ENCODE measurements at places on chromosomes 7 and 10.

DNA sequence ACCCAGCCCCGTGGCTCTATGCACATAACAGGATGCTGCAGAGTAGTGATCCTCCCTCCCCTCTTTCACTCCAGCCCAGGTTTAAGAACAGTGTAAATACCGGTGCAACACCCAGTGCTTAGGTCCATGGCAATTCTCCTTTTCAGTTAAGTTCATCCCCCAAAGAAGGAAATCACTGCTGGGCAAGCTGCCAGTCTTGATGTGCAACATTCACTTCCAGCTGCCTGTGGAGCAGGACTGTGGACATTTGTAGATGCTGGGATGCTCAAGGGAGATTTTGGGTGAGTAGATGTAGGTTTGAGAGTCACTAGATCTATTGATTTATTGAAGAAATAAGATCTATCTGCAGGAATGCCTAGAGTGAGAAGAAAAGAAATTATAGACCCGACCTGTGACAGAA, 294.3 kb upstream of the KIAA1217 start:
- DNase-seq = no peak

GRCh38 chr10:122292376-122292775, 21.3 kb downstream of the BTBD16 start:
- DNase-seq = no peak

- DNase-seq = no peak
These were observed 13.0 kb upstream of the C10orf90 start for GRCh38 chr10:126683466-126683865.

DNA sequence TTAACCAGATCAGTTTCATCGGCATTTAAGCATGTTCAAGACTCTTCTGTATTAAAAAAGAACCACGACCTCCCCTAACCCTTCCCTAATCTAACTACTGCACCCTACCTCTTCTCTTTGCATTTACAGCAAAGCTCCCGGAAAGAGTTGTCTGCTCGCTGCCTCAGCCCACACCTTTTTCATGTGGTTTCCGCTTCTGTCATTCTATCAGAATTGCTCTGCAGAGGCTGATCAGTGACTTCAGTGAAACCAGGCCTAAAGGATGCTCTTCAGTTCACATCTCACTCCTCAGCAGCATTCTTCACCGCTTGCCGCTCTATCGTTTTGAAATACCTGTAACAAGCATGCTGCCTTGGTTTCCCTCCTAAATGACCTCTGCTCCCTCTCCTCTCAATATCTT, 160.9 kb downstream of the SDK1 start:
- DNase-seq = no peak

DNA sequence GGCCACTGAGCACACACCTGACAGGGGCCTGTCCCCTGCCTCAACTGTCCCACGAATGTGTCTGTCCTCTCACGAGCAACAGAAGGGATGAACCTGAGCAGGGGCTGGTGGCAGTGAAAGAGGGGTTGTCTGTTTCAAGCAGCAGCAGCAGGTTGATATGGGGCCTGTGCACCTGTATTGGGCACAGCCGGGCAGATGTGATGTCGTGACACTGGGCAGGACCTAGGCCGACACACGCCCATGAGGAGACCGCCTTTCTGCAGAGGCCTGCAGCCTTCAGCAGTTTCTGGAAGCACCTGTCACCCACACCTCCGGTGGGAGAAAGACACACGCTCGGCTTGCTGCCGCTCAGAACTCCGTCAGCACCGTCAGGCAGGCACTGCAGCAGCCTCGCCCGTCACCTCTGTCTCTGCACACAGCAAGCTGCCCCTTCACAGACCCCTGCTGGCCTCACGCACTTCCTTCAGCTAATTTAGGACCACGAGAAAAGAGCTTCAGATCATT, 48.5 kb downstream of the AMZ1 start:
- DNase-seq = no peak

- DNase-seq = no peak
These were observed 90.1 kb downstream of the PRLHR start for GRCh38 chr10:118505363-118505762.

GRCh38 chr10:131708225-131708880, 192.5 kb upstream of the PPP2R2D start:
- no peak for DNase-seq

- no peak for DNase-seq
These were observed 25.4 kb upstream of the INPP5F start for GRCh38 chr10:119700321-119700954.

- DNase-seq = peak; percentile 29
These were observed 256.4 kb downstream of the CAMK1D start for GRCh38 chr10:12605580-12606405.

GRCh38 chr7:20298486-20298901, 32.2 kb upstream of the ITGB8 start:
- no peak for DNase-seq

DNA sequence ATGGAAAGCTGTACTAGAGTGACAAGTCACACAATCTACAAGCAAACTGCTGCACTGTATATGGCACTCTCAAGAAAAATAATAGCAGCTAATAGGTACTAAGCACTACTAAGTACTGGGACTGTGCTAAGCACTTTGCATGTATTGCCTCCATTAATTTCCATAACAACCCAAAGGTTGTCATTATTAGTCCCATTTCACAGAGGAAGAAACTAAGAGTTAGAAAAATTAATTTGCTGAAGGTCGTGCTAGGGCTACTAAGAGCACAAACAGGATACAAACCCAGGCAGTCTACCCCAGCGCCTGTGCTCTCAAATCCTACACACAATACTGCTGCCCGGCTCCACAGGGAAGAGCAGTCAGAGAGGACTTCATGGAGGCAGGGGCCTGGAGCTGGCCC, 51.7 kb downstream of the DLG5 start:
- DNase-seq = no peak

DNA sequence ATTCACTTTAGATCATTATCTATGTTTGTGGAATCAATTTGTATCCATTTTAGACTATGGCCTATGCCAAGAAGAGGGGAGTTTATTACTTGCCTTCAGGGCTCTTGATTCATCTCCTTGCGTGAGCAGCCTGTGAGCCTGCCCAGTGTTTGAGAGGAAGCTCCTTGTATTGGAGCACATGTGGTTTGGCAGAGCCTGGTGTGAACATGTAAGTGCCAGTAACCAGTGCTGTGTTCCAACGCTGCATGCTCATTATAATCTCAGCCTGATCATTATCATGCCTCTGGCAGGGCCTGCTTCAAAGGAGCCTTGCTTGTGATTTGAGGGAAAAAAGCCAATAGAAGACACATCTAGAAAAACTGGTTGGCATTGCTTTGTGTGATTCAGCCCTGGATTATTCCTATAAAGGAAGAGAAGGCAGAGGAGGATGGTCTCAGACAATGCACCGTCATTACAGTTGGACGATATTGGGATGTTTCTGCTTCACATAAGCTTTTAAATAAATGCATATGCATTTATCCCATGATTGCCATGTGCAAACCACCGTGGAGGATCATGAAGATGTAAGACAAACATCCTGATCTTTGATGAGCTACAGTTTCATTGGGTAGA, 203.4 kb upstream of the AHR start:
- DNase-seq = no peak

DNA sequence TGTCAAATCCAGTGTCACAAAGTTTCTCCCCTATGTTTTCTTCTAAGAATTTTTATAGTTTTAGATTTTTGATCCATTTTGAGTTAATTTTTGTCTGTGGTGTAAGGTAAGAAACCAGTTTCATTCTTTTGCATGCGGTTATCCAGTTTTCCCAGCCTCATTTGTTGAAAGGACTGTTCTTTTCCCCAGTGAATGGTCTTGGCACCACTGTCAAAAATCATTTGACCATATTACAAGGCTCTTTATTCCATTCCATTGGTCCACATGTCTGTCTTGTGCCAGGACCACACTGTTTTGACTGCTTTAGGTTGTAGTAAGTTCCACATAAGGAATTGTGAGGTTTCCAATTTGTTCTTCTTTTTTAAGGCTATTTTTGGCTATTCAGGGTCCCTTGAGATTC, 64.0 kb downstream of the INPP5A start:
- DNase-seq = no peak

- DNase-seq = no peak
These were observed 354.5 kb downstream of the FGFR2 start for GRCh38 chr10:121243609-121244241.

DNA sequence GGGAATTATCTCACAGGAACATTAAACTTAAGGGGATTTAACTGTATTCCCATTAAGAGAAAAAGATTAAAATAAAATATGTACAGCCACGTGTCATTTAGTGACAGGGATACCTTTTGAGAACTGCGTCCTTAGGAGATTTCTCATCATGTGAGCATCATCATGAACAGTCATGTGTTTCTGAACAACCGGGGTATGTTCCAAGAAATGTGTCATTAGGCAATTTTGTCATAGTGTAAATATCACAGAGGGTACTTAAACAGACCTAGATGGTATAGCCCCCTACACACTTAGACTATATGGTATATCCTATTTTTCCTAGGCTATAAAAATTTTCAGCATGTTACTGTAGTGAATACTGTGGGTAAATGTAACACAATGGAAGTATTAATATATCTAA, 840.3 kb downstream of the CNTNAP2 start:
- DNase-seq = no peak

GRCh38 chr7:19268737-19269136, 123.5 kb upstream of the FERD3L start:
- DNase-seq = no peak

DNA sequence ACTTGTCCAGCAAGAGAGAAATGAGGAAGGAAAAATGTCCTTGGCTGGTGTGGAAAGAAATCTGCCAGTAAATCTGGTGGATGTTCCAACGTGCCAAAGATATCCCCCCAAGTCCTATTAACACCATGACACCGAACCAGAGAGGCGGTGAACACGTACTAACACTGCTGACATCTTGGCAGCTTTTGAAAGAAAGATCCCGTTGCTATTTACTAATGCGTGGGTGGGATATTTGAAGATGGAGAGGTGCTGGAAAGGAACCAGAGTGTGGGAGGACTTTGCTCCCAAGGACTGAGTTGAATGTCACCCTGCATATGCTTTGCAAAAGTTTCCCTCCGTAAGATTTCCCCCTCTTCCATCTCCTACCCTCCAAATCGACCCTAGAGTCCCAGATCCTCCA, 7.9 kb downstream of the CCDC3 start:
- DNase-seq = no peak

GRCh38 chr10:123148414-123149161, 652 bp downstream of the HMX2 start:
- DNase-seq = no peak

GRCh38 chr7:112450807-112451761, 824 bp downstream of the IFRD1 start:
- peak; percentile 82 for DNase-seq

- no peak for DNase-seq
These were observed 135.4 kb upstream of the SEMA3D start for GRCh38 chr7:85322252-85322651.

GRCh38 chr10:35129185-35129674, 2.6 kb downstream of the CREM start:
- DNase-seq = no peak

- no peak for DNase-seq
These were observed 134.4 kb downstream of the ITGA8 start for GRCh38 chr10:15585303-15585715.

- DNase-seq = no peak
These were observed 107.3 kb upstream of the SHH start for GRCh38 chr7:155919391-155920067.

DNA sequence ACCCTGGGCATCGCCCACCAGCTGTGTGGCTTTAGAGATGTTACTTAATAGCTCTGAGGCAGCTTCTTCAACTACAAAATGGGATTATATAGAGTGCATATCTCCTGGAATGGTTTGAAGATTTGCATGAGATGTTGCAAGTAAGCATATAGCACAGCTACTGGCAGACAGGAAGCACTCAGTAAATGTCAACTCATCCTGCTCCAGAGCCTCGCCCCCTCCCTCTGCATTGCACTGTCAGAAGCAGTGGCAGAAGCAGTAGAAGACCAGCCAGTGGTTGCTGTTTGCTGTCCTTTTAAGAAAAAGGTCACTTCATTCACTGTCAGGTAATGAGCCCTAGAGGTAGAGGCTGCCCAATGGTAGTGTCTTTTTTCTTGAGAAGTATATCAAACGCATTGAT, 180.0 kb upstream of the GHITM start:
- DNase-seq = no peak

DNA sequence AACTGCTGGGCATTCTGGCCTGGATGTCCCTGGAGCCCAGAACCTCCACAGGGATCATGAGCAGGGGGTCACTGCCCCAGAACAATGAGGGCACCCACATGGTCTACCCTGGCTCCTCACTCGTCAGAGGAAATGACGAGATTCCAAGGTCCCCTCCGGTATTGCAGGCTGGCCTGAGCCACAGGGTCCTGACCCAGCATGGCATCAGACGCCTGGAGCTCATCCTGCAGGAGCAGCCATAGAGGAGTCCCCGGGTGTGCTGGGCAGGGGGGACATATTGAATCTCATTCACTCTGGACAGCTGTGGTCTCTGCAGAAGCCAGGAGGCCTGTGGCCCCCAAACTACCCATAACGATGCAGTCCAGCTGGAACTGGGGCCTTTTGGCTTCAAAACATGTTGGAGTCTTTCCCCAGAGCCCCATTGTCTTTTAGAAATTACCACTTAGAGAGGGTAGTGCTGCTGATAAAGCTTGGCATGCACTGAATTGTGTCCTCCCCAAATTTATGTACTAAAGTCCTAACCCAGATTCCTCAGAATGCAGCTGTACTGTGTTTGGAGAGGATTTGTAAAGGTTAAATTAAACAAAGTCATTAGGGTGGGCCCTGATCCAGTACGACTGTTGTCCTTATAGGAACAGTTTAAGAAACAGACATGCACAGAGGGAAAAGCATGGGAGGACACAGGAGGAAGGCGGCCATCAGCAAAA, 27.7 kb downstream of the ANXA8 start:
- DNase-seq = no peak

DNA sequence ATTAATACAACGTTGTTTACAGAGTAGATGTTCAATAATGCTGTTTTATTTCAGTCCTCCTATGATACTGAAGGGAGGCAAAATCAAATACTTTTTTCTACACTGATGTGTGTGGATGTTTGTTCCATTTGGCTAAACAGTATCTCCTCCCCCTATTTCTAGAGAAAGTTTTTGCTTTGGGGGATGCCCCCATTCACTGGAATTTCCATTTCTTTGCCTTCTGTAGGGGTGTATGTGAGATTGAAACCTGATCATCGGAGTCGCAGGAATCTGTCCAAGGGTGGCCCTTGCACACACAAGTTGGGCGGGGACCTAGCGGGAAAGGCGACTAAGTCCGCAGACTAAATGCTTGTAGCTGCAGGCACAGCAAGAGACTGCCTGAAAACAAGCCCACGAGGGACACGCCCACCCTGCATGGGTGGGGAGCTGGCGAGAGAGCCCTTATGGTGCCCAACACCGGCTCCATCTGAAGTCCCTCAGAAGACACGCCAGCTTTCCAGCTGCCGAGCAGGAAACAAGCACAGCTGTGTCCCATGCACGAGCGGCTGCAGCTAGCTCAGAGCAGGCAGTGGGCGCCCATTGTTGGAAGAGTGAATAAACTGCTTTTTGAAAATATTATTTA, 58.0 kb downstream of the ESYT2 start:
- DNase-seq = no peak

DNA sequence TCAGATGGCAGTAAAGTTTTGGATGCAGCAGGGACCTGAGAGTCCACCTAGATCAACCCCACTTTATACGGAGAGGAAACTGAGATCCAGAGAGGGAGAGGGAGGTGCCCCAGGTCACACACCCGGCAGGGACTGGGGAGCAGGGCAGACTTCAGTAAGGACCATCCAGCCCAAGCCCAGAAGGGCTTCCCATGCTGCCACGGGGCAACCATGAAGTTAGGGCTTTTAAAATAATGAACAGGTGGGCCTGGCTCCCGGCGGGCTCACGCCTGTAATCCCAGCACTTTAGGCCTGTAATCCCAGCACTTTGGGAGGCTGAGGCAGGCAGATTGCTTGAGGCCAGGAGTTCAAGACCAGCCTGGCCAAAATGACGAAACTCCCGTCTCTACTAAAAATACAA, 98.5 kb downstream of the HIP1 start:
- no peak for DNase-seq
